ENCODE measurements at places on chromosomes 6 and 20.

- DNase-seq: peak; percentile 48
Measured at GRCh38 chr20:49186535-49187329, 1.4 kb downstream of the STAU1 start.

DNA sequence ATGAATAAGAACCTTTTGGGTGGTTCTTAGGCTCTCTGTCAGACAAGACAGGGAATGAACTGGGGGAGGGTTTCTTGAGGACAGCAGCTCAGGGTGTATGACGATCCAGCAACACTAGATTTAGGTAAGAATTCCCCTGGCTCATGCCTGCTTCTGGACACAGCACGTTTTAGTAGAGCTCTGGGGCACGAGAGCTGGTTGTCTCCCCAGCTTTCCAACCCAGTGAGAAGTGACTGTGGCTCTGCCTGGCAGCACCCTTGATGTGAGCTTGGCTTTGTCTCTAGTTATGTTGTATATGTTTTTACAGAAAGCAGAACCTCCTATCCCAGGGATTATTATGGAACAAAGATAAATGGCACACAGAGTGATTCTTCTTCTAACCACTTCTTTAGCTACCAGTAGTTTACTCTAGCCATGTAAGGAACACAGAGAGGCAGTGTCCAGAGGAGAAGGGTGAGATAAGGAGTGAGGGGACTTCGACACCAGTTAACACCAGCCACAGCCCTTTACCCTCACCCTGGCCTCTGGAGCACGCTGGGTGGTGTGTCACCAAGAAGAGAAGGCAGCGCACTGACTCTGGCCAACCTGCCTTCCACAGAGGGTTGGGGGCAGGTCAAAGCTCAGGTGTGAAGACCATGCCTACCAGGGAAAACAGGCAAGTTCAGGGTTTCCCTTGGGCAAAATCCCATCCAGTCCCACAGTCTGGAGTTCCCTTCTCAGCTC lies 3.9 kb downstream of the APOBEC2 start:
- no peak for DNase-seq

DNA sequence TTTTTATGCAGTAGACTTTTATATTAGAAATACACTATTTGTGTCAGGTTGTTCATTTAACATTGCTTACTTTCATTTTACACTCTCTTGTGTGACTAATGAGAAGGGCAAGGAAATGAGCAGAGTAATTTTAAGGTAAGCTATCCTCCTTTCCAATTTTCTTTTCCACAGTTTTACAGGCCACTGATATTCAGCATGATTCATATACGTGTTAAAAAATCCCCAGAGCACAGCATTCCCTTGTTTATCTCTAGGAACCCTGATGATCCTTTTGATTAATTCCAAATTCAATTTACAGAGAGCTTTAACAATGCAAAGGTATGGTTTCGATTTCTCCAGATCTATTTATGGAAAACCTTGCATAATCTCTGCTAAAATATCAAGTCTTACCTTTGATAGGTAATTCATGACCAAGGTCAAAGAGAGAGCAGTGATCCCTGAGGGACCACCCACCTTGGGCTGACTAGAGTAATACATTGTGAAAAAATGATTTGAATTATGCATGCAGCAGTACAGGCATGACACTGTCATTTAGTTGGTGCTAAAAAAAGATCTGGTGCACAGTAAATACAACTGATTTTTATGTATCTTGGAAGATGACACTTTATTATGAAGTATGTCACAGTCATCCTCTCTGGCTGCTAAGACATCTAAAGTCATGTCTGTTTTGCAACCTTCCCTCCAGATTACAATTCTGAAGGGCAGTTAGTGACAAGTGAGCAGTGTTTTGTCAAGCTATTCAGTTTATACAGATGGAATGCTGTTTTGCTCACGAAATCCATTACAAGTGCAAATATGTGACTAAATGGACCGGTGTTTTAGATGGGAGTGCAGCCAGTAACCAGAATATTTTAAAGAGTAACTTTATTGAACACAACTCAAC lies 736.6 kb downstream of the EPHA7 start:
- DNase-seq: no peak

DNA sequence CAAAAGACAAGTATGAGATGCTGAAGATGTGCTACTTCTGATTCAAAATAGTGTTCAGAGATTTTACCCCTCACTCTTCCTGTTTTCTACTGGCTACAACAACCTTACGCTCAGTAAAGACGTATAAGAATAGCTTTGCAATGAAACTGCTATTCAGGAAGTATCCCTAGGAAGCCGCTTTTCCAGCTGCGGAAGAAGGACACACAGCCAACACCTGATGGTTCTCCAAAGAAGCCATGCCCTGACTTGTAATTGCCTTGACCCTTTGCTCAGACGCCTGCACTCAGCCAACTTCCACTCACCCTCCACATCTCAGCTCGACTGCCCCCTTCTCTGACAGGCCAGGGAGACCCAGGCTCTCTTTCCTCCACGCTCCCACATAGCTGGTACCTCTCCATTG lies 111.6 kb downstream of the DTNBP1 start:
- no peak for DNase-seq

- DNase-seq: no peak
Measured at GRCh38 chr20:17557675-17558006, 12.2 kb upstream of the DSTN start.

DNA sequence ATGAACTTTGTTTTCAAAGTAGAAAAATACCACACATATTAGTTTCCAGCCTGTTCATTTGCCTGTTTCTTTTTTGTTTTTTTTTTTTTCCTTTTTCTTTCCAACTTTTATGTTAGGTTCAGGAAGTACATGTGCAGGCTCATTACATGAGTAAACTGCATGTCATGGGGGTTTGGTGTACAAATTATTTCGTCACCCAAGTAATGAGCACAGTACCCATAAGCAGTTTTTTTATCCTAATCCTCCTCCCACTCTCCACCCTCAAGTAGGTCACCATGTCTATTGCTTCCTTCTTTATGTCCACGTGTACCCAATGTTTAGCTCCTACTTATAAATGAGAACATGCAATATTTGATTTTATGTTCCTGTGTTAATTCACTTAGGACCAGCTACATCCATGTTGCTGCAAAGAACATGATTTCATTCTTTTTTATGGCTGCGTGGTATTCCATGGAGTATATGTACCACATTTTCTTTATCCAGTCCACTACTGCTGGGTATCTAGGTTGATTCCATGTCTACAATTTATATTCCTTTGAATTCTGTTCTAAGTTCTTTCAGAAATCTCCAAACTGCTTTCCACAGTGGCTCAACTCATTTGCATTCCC lies 31.8 kb downstream of the SNX14 start:
- DNase-seq: no peak
